Stimulated activated CD4-positive, alpha-beta T cell treated with anti-CD3 and anti-CD28 coated beads, Interleukin-1b, Interleukin-23, amount 100 ng/mL, for 1 hour (primary cell): ENCODE measurements at places on chromosomes 7 and 10.

DNA sequence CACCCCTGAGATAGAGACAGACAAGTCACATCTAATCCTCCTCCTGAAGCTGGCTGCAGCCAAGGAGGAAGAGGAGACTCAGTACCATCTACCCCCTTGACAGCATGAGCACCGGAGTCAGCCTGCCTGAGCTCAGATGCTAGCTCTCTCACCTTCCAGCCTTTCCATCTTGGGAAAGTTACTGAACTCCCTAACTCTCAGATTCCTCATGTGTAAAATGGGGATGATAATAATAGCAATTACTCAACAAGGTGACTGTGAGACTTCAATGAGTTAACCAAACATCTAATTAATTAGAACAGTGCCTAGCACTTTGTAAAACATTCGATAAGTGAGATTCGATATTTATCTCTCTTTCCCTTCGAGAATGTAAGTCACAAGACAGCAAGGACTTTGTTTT is 6.4 kb downstream of the KDM7A start:
- no peak for DNase-seq

DNA sequence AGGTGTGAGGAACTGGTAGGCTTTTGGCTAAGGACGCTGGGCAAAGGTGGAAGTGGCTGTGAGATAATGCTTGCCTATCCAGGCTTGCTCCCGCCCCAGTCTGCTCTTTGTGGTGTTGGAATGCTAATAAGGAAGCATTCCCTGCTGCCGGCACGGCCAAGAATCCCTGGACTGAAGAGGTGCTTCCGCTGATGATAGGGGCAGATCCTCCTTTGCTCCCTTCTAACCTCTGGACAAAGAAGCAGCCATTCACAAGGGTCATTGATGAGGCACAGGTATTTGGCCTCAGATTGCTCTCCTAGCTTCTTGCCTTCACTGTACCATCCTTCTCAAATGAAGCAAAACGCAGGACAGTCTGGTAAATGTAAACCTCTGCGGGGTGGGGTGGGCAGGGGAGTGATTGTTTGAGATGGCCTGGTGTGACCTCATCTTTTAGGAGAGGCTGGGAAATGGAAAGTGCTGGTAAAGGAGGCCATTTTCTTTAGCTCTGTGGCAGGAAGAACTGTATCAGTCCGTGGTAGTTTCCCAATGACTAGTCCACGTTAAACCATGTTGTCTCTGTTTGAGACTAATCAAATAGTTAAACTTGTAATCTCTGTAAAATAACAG is 1.7 kb downstream of the PGAM1 start:
- no peak for DNase-seq

- DNase-seq: no peak
Measured at GRCh38 chr7:154353355-154353767, 301.2 kb downstream of the DPP6 start.

DNA sequence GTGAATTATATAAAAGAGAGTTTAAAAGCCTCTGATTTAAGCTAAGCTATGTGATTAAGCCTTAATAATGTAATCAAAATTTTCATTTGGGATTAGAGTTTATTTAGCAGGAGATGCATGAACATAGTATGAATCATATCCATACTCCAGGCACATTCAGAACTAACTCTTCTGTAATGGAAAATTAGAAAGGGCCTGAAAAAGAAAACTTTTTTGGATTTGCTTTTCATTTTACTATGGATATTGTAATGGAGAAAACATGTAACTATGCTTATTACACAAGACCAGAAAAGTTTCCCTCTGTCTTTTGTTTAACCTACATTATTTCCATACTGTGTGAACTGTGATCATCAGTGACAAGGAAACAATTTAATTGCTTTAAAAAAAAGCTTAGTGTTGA is 22.0 kb downstream of the TES start:
- DNase-seq: no peak

- no peak for DNase-seq
Measured at GRCh38 chr10:508726-509125, 180.7 kb downstream of the DIP2C start.

- no peak for DNase-seq
Measured at GRCh38 chr7:151243408-151244195, 4.9 kb downstream of the SMARCD3 start.

DNA sequence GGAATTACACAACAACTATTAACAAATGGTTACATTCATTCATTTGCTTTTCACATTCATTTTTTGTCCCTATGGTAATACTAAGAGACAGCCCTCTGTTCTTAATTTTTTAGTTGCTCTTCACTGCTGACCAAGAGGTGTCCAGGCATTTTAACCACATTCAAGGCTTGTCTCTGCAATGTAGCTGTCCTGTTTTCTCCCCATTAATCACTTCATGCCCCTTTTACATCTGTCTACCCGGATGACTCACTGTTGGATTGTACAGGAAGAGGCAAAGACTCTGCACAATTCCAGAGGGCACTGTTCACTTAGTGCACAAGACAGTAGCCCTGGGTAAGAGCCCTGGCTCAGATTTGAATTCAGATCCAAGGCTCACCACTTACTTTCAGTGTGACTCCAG is 168.5 kb downstream of the NOC3L start:
- no peak for DNase-seq

DNA sequence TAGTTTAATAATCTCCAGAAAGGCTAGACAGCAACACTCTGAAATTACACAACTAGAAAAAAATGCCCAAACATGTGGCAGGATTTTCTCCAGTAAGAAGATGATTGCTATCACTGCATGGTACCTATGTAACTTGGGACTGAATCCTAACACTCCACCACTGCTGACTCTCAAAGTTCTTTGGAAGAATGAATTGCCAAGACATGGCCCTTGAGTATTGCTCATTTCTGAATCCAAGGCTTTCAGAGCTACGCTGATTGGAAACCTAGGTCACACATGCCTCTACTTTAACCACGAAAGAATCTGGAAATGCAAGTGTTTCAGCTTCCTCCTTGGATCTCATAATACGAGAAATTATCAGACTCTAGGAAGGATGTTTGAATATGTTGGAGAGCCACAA is 167.5 kb upstream of the CELF2 start:
- no peak for DNase-seq
